ENCODE measurements at places on chromosomes 3 and 15.

- no peak for DNase-seq
These were observed 9.8 kb upstream of the ATP13A5 start for GRCh38 chr3:193388361-193388760.

- DNase-seq: no peak
These were observed 103.3 kb upstream of the SLC2A2 start for GRCh38 chr3:171129827-171130226.

DNA sequence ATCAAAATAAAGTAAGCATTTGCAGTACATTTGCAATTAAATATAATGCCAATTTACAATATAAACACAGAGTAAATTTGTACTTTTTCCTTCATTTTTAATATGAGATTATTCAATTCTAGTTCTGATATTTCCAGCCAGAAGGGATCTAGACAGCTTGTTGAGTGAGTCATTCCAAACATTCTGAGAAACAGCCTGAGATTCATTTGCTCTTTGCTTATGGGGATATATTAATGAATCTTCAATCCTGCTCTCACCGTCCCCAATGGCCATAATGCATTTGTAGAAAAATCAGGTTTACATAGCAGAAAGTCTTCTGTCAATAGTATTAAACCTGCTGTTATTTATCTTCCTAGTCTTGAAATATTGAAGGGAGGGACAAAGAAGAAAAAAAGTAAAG lies 554.2 kb downstream of the TUSC7 start:
- DNase-seq: no peak

GRCh38 chr3:142433110-142433509 lies 14.7 kb downstream of the XRN1 start:
- DNase-seq: no peak

- DNase-seq: no peak
These were observed 4.4 kb downstream of the ZBTB38 start for GRCh38 chr3:141372656-141373055.

DNA sequence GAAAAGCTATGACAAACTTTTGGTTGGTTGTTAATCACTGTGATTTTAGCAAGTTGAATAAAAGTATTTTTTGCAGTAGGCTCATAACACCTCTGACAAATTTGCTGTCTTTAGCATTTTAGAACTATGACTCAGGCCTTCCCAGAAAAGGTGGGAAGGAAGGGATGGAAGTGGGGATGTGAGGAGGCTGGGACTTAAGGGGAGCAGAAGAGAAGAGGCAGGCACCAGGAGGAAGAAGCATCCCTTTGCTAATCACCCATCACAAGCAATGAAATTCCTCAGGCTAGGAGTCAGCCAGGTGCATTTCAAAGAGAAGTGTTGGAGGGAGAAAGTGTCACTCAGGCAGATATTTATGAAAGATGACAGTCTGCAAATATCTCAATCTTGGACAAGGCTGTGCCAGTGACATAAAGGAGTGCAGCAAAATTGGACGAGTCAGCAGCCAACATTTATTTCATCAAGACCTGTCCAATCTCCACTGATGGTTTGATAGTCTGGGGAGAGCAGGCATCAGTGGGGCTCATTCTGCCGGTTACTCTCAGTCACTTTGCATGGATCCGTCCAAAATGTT lies 337.3 kb upstream of the ARRDC4 start:
- no peak for DNase-seq
